NCI-H226 (cell line): ENCODE measurements at places on chromosomes 4 and X.

- no peak for DNase-seq
These were observed 957.2 kb upstream of the PRKX start for GRCh38 chrX:4670606-4671005.

DNA sequence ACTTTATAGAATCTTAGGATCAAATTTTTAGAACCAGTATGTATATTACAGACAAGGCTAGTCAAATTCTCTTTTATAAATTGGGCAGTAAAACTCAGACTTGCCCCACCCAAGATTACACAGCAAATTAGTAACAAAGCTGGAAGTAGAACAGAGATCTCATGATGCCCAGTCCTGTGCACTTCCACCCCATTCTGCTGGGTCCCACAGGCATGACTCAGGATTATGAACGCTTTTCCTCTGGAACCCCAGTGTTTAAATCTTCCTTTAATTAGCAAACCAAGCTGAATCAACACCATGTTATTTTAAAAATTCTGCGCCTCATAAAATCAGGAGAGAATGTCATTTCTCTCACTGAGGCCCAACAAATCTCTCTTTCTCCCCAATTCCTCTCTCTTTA, 1.5 kb upstream of the IL13RA2 start:
- no peak for DNase-seq

DNA sequence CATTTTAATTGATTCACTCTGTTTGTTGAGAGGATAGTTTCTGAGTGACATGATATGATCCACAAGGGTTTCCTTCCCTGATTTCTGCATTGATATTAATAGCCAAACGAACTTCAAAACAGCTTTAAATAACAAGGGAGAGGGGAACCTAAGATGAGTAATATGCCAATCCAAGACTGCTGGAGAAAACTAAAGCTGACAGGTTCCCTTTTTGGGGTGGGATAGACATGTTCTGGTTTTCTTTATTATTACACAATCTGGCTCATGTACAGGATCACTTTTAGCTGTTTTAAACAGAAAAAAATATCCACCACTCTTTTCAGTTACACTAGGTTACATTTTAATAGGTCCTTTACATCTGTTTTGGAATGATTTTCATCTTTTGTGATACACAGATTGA, 182.2 kb downstream of the AR start:
- no peak for DNase-seq

DNA sequence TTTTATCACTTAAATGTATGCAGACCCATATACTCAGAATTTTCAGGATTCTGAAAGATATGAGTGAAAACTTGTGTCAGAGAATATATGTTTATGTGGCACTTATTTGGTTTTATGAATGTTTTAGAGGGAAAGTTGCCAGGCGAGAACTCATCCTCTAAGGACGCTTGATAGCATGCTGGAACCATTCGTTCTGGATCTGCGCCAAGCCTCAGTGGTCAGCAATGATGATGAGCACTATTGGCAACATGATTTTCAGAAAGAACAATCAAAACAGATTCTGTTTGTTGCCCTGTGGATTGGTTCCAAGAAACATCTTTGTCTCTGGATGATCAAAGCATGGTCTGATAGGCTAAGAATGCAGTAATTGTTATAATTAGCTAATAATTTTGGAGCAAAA, 32.1 kb upstream of the RAPGEF2 start:
- DNase-seq = no peak

DNA sequence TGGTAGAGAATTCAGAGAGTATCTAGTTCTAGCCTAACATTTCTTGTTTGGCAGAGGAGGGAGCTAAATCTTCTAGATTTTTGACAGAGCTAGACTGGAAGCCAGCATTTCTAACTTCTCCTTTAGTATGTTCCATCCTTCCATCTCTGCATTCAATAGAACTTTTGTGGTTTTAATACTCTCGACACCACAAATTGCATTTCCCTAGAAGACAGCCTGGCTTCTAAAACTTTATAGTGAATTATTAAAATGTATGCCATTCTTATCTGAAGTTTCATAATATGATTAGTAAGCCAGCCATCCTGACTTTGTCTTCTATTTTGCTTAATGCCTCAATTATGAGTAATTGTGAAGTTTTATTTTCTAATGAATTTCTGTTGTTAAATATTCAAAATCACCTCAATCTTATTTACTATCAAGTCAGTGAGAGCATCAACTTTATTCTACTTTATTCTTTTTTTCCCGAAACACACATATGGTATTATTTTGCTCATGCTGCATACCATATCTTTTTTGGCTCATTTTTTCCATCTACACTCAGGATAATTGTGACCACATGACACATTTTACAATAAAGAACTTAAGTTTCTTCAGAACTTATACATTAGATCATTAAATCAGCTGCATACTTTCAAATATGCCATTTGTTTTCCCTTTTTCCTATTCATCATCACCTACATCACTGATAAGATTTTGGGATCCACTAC, 30.2 kb downstream of the EDNRA start:
- DNase-seq = no peak

DNA sequence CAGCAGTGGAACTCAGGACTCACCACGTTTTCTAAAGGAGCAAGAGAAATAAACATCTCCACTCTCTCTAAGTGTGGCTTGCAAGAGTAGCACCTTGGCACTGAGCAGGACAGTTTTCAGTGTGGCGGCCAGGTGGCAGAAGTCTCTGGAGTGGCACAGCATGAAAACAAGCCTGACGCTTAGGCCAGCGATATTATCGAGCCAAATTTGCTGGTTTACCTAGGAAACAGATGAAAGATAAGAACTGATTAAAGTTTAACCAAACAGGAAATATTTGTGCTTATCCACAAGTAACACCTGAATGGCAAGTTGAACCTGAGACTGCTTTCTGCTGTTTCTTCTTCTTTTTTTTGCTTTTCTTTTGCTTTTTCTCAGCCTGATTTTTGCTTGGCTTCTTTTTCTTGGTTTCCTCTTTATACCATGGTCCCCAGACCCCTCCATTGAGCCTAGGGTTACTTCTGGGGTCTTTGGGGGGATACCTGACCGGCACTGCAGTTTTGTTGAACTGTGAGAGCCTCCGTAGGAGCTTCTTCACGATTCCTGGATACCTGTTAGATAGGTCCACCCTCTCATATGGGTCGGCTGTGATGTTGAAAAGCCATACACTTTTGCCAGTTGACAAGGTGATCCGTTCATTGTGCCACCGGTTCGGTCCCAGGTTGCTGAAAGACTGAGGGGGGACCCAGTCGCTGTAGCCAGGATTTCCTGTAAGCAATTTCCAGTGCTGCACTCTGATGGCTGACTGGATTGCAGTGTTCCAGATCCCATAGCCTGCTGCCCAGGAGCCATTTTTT, 77.3 kb downstream of the ARSJ start:
- no peak for DNase-seq
